ENCODE measurements at places on chromosomes 1 and 21. TPM values are rescaled to one million over a fixed set of nuclear protein-coding genes. Genes with fewer than 3 reads are reported as not detected.

DNA sequence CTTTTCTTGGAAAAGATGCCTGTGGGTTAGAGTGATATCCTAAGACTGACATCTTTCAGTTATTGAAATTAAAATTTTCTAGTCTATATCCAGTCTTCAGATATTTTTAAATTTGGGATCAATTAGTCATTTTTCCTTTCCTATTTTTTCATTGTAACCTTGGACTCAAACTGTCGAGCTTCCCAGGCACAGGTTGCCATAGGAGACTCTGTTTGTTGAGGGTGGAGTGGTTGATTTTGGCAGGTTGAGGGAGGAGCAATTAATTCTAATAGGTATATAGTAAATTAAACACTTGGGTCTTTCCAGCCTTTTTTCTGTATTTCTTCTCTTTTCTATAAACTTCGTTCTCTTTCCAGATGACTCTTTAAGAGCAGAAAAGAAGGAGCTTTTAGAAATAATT, 326.8 kb downstream of the ASTN1 start:
- no peak for DNase-seq

DNA sequence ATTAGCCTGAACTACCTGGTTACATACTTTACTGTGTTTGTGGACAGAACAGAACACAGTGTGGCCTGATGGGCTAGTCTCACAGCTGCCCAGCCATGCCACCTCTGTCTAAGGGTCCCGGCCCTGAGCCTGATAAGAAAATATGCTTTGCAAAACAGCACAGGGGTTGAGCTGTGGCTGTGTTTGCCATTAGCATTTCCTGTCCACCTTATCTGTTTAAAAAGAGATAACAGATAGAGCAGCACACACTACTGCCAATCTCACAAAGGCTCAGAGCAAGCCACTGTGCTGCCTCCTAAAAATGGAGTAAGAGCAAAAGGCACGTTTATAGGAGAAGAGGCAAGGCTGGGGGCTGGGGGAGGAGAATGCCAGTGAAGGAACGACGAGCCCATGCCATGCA, 95.0 kb downstream of the SUSD4 start:
- DNase-seq = no peak

The PPFIA4 gene
- total RNA-seq = 2.3 TPM

The TPR gene
- total RNA-seq = 68.6 TPM

Data from A172 (cell line).